Glomerular endothelial cell (primary cell): ENCODE measurements at places on chromosomes 12 and 14. TPM values are rescaled to one million over a fixed set of nuclear protein-coding genes. Genes with fewer than 3 reads are reported as not detected.

NID2 gene
- total RNA-seq = 45.3 and 189 TPM in 2 replicates

RAB21 gene
- 25.7 and 43.8 TPM in 2 replicates for total RNA-seq

GPR162 gene
- total RNA-seq = 2.0 and 3.7 TPM in 2 replicates

GRCh38 chr14:80084196-80084595, 127.1 kb downstream of the DIO2 start:
- no peak for DNase-seq

DNA sequence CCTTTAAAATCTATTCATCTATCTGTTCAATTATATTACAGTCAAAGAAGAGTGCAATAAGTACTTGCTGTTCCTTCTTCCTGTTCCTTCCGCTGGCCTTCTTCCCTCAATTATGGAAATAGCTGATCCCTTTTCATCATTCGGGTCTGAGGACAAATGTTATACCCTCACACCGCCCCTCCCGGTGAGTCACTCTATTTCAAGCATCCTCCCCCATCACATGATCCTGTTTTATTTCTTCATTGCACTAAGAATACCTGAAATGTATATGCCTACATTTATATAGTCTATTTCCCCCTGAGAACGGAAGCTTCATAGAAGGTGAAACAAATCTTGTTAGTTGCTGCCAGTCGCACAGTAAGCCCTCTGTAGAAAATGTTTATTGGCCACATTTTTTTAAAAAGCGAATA, 2.5 kb downstream of the SLC38A1 start:
- DNase-seq = no peak

GRCh38 chr12:79677672-79678071, 13.1 kb downstream of the PAWR start:
- no peak for DNase-seq
